Stimulated activated CD8-positive, alpha-beta memory T cell treated with anti-CD3 and anti-CD28 coated beads, Interleukin-15, amount 100 ng/mL, for 1 hour (primary cell): ENCODE measurements at places on chromosomes 1 and 21.

DNA sequence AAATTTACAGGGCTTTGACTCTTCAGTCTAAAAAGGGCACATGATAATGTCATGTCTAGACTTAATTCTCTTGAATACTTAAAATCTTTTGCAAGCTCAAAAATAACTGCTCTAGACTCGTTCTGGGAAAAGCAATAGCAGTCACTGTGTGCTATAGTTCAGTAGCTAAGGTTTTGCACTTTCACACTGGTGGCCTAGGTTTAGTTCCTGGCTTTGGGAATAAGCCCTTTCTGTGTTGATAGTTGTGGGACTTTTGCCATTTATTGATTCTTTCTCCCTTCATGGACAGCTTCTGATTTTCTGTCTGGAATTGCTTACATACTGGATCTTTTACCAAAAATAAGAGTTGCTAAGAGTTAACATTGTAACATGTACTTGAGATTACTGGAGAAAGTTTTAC lies 151.2 kb downstream of the TRIM33 start:
- no peak for DNase-seq

- no peak for DNase-seq
These were observed 55.8 kb downstream of the VANGL1 start for GRCh38 chr1:115697619-115698018.

- DNase-seq: no peak
These were observed 101.7 kb downstream of the NEK7 start for GRCh38 chr1:198258491-198258890.

GRCh38 chr1:2449636-2450454 lies 26.2 kb upstream of the PLCH2 start:
- DNase-seq: no peak

DNA sequence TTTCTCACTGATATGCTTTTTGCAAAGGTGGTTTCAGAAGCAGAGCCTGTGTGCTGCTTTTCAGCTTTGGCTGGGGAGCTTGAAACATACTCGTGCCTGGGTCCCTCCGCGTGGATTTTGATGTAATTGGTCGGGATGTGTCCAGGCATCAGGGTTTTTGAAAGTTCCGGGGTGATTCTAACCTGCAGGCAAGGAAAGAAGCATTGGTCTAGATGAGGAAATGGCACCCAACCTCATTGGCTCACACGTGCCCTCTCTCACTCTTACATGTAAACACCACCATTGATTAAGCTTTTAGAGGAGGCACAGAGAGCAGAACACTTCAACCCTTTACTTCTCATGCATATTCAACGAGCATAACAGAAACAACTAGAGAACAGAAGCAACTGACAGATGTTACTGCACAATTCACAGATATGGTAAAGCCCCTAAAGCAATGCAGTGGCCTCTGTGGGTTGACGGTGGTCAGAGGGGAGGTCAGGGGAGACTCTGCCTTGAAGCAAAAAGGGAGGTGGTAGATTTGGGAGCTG lies 112.1 kb downstream of the TLR5 start:
- no peak for DNase-seq
